ENCODE measurements at places on chromosomes 5 and 9.

GRCh38 chr5:175819090-175819425 is 52.3 kb upstream of the CPLX2 start:
- DNase-seq = no peak

- DNase-seq = no peak
Measured at GRCh38 chr9:31702957-31703356, 681.5 kb upstream of the ACO1 start.

DNA sequence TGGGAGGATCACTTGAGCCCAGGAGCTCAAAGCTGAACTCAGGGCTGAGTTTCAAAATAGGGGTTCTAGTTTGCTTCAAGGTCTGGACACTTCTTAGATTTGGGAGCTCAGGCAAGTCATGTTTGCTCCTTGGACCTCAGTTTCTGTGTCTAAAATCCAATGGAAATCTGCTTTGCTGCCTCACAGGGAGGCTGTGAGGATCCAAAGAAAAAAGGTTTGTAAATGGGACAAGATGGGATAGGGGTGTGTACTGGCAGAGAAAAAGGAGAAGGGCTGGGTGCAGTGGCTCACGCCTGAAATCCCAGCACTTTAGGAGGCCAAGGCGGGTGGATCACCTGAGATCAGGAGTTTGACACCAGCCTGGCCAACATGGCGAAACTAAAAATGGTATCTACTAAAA is 39.6 kb upstream of the SH3PXD2B start:
- no peak for DNase-seq

DNA sequence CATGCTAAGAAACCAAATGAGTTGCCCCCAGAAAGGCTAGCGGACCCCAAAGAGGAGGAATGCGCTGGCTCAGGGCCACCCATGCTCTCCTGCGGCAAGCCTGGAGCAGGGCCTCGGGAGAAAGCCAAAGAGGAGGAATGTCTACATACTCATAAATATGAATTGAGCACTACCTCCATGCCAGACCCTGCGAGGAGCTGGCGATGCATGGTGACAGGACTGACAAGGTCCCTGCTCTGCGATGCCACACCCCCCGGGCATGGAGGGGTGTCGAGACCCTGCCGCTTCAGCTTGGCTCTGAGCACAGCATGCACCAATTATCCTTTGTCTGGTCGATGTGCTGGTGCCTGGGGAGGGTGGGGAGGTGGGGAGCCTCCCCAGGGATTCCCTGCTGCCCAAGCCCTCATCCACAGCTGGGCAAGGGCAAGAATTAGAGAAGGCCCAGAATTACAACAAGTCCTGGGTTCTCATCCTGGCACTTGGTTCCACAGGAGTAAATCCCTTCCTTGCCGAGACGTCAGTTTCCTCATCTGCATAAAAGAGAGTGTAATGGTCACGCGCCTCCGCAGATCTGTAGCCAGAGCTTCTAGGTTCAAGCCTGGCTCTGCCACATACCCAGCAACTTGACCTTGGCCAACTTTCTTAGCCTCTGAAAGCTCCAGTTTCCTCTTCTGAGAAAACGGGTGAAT is 74.4 kb downstream of the FAM114A2 start:
- no peak for DNase-seq

DNA sequence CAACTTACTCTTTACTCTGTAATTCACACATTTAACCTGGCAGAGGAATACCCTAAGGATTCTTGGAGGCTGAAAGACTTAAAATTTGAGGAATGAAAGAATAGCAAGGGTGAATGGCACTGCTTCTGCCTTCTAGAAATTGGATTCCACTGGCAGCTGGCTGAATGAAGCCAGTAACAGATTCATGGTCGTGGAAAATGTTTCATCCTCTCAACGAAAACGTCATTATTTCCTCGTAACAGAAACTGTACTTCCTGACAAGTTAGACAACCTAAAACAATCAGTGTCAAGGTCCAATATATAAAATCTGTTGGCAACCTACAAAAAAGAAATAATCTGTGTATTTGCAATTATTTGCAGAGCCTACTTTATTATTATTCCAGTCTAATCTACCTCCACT is 39.7 kb downstream of the BNC2 start:
- DNase-seq = peak; percentile 43

- no peak for DNase-seq
Measured at GRCh38 chr5:45623832-45624231, 72.3 kb downstream of the HCN1 start.

DNA sequence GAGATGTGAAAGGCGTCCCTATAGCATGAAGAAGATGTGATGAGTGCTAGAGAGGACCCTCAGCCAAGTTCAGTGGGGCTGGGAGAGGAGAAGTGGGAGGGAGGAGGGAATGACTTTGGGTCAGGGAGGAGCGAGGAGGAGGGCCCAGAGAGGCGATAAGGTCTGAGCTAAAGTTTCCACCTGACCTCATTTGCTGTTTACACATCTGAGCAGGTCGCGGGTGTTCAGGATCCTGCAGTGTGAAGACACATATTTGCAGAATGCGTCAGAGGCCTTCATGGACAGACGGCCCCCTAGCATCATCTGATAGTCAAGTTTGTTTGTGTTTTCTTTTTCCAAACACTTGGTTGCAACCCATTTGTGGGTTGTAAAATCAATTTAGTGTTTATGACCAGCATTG is 18.9 kb upstream of the IGFBPL1 start:
- no peak for DNase-seq

- DNase-seq = no peak
Measured at GRCh38 chr5:178387061-178387855, 154.7 kb upstream of the PHYKPL start.

- DNase-seq = no peak
Measured at GRCh38 chr5:73825199-73825598, 199.2 kb downstream of the ARHGEF28 start.
